ENCODE measurements at places on chromosomes 12 and 14.

DNA sequence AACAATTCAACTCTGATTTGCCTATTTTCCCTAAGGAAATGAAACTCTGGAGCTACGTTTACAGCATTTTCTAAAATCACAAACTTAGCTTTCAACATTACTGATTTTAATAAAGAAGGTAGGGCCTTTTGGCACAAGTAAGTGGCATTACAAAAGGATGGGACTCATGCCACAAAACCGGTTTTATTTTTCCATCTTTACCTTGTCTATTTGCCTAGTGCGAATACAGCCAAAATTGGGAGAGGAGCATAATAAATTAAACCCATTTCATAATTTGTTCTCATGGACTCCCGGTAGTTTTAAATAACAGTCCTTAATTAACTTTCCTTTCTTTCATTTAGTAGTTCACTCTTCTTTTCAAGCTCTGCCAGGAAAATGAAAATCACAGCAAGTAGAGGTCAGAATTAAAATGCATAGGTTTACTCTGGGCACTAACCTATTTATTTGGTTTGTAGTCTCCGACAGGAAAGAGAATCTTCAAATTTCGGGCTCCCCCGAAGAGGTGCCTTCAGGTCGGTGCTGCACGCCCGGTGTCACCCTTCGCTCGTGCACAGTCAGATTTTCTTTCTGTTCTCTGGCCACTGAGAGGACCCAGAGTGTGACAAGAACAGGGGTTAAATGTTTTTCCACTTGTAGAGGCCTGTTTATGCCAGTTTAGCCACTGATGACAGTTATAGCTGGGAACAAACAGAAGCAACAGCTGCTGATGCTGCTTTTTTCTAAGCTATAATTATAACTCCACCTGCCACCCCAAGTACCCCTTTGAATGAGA lies at the start of gene BEST3:
BEST3 (minus strand) TSS at position 535 of the 772 bp plus-strand sequence. CDS start 1,505 bp downstream, outside the sequence.
- peak; percentile 94 for DNase-seq

DNA sequence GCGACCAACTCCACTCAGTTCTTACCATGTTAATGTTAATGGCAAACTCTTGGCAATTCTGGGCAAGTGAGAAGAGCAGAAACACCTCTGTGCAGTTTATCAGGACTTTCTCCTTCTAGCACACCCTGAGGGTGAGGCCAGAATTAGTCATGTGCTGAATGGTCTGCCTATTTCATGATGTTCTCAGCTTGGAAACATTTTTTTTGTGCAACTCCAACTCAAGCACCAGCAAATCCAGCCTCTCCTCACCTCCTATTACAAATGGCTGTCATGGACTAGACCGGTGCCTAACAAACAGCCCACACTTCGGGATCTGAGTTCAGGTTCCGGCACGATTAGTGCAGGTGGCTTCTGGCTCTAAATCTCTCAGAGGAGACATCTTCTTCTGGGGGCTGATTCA lies 246.0 kb downstream of the ZFP36L1 start:
- DNase-seq = no peak

- DNase-seq = no peak
Observed at GRCh38 chr12:125140279-125141209, 75.3 kb downstream of the AACS start.

DNA sequence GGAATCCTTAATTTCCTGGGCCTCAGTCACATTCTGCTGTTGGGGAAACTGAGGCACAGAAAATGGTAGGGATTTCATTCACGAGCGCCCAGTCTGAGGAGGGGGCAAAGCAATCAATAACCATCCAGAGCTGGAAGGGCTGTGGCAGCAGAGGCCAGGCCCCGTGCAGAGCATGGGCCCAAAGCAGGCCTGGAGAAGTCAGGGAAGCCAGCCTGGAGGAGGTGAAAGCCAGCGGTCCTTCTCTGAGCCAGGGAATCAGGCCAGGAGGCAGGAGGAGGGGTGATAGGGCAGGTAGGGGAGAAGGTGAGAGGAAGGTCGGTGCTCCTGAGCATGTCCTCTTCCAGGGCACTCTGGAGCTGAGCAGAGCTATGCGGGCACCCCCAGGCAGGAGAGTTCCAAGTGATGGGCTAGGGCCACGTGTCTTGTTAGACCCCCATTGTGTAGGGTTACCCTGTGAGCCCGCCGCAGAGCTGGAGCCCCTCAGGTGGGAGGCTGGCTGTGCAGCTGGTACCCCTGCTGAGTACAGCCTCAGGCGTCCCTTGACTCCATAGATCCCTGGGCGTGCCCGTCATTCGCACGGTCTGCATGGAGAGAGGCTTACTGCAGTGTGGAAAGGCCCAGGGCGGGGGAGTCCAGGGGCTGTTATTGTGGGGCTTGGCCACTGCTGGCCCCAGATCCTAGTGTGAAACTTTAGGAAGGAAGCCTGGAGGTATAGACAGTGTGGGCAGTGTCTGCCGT lies 4.8 kb downstream of the TNFAIP2 start:
- DNase-seq = no peak

DNA sequence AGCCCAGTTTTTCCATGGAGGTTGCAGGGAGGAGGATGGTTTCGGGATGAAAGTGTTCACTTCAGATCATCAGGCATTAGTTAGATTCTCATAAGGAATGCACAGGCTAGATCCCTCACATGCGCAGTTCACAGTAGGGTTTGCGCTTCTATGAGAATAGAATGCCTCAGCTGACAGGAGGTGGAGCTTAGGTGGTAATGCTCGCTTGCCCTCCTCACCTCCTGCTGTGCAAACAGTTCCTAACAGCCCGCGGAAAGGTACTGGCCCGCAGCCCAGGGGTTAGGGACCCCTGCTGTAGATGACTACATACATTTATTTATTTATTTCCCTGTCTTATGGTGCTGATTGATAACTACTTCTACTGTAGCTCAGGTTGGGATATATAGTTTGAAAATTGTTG lies 93.2 kb downstream of the FBXO33 start:
- DNase-seq = no peak
